ENCODE measurements at places on chromosomes 16 and 17. TPM values are rescaled to one million over a fixed set of nuclear protein-coding genes. Genes with fewer than 3 reads are reported as not detected.

GRCh38 chr16:85302018-85302847, 190.0 kb upstream of the CIBAR2 start:
- no peaks in the 10 kb centered on the region for H3K27me3 ChIP-seq
- H3K36me3 ChIP-seq = no peaks in the 10 kb centered on the region
- H3K4me1 ChIP-seq = peaks cover 7% of the 10 kb centered on the region
- no peak for DNase-seq

RABEP1 gene
- total RNA-seq = 40.5 TPM

SOST gene
- not detected for total RNA-seq

DNA sequence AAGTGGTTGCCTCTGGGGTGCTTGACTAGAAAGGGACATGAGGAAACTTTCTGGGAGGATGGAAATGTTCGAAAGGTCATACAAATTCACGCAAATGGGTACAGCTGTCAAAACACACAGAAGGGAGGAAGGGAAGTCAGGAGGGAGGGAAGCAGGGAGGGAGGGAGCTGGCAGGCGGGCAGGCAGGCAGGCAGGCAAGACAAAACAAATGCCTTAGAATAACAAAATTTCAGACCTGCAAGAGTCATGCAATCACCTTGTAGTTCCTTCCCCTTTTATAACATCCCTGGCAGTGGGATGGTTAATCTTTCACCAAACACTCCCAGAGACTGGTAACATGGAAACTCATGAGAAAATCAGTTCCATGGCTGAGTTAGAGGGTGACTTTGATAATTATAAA, 189.2 kb downstream of the STX8 start:
- no peaks in the 10 kb centered on the region for H3K4me1 ChIP-seq
- H3K36me3 ChIP-seq = no peaks in the 10 kb centered on the region
- H3K4me3 ChIP-seq = no peak overlapping the region
- DNase-seq = no peak

- H3K4me3 ChIP-seq = no peak overlapping the region
- no peaks in the 10 kb centered on the region for H3K27me3 ChIP-seq
- H3K36me3 ChIP-seq = no peaks in the 10 kb centered on the region
- DNase-seq = no peak
These were observed 7.6 kb downstream of the SLC46A1 start for GRCh38 chr17:28398280-28398981.

MYH3 gene
- 2.3 TPM for total RNA-seq

DNA sequence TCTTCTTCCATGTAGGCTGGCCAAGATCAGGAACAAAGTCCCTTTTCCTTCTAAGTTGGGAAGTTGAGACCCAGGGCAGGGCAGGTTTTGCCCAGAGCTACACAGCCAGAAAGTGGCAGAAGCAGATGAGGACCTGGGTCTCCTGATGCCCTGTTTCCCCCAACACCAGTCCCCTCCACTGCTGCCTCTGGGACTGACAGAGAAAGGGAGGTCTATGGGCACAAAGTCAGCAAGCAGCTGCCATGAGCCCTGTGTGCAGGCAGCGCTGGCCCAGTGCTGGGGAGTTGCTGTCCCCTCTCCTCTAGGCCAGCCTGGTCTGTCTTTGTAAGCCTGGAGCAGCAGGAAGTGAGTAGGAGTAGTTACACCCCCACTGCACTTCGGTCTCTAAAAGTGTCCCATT, 46.9 kb upstream of the NKD1 start:
- H3K4me3 ChIP-seq = no peak overlapping the region

DNA sequence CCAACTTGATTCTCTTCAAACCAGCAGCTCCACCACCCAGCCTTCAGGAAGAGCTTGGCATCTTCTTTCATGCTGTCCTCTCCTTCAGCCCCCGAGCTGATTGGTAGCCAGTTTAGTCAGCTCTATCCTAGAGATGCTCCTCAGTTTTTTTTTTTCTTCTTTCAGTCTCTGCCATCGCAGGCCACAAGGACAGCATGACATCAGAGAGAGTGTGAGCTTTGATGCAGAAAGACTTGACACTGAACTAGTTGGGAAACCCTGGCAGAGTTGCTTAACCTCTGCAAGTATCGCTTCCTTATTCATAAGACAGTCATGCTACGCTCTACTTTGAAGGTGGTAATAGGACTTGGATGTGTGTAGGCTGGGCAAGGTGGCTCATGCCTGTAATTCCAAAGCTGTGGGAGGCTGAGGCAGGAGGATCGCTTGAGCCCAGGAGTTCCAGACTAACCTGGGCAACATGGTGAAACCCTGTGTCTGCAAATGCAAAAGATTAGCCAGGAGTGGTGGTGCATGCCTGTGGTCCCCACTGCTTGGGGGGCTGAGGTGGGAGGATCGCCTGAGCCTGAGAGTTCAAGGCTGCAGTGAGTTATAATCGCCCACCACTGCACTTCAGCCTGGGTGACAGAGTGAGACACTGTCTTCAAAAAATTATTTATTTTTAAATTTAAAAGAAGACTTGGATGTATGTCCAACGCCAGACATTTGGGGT, 2.6 kb downstream of the CD300LB start:
- no peak for DNase-seq
- H3K27ac ChIP-seq = no peak overlapping the region
- no peaks in the 10 kb centered on the region for H3K27me3 ChIP-seq
- no peaks in the 10 kb centered on the region for H3K4me1 ChIP-seq
- no peak overlapping the region for H3K4me3 ChIP-seq
- H3K36me3 ChIP-seq = no peaks in the 10 kb centered on the region

- H3K27ac ChIP-seq = no peak overlapping the region
- H3K4me3 ChIP-seq = no peak overlapping the region
- no peaks in the 10 kb centered on the region for H3K4me1 ChIP-seq
- no peaks in the 10 kb centered on the region for H3K36me3 ChIP-seq
- no peak for DNase-seq
These were observed 906 bp upstream of the FOXL1 start for GRCh38 chr16:86577314-86577971.

GRCh38 chr17:80086081-80086480, 15.3 kb upstream of the GAA start:
- no peak for DNase-seq
- no peak overlapping the region for H3K27ac ChIP-seq
- no peaks in the 10 kb centered on the region for H3K36me3 ChIP-seq
- no peaks in the 10 kb centered on the region for H3K27me3 ChIP-seq
- no peaks in the 10 kb centered on the region for H3K4me1 ChIP-seq

DNA sequence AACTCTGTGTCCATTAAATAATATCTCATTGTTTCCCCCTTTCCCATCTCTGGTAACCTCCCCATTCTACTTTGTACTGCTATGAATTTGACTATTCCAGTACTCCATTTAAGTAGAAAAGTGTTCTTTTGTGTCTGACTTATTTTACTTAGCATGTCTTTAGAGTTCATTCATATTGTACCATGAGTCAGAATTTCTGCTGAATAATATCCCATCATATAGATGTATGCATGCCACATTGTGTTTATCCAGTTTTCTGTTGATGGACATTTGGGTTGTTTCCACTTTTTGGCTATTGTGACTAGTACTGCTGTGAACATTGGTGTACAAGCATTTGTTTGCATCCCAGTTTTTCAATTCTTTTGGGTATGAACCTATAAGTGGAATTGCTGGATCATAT, 6.0 kb downstream of the PPM1D start:
- no peak overlapping the region for H3K27ac ChIP-seq
- no peaks in the 10 kb centered on the region for H3K27me3 ChIP-seq
- peaks cover 10% of the 10 kb centered on the region for H3K4me1 ChIP-seq
- H3K4me3 ChIP-seq = no peak overlapping the region

FAM20A gene
- total RNA-seq = 26.9 TPM

SPN gene
- total RNA-seq = 2.3 TPM

GRCh38 chr16:6969594-6969993, 363.1 kb upstream of the RBFOX1 start:
- H3K4me3 ChIP-seq = no peak overlapping the region
- H3K27ac ChIP-seq = no peak overlapping the region
- no peaks in the 10 kb centered on the region for H3K36me3 ChIP-seq

Measured in ovary (tissue), 10 donors.